Activated CD4-positive, alpha-beta T cell treated with anti-CD3 and anti-CD28 coated beads for 4 hours (primary cell): ENCODE measurements at places on chromosomes 11 and 22.

DNA sequence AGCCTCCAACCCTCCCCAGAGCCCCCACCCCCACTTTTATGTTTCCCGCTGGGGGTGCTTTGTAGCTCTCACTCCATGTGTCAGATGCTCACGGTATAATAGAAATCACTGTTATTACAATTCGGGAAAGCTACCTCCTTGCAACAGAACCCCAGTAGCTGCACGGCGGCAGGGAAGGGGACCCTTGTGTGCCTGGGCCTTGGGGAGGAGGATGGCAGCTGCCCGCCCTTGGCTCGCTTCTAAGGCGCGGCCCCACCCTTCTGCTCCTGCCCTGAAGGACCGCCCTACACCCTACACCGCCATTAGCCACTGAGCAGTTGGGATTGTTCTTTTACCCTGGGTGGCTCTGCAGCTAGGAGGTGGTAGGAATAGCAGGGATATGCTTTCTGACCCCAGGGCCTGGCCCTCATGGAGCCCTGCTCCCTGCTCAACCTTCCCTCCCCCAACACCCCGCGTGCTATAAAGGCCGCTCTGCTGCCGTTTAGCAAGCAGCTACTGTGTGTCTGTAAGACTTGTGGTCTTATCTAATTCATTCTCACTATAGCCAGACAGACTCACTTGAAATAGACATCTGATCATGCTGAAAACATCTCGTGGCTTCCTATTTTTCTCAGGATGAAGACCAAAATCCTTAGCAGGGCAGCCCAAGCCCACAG is 219.7 kb downstream of the CEP164 start:
- no peak for DNase-seq

DNA sequence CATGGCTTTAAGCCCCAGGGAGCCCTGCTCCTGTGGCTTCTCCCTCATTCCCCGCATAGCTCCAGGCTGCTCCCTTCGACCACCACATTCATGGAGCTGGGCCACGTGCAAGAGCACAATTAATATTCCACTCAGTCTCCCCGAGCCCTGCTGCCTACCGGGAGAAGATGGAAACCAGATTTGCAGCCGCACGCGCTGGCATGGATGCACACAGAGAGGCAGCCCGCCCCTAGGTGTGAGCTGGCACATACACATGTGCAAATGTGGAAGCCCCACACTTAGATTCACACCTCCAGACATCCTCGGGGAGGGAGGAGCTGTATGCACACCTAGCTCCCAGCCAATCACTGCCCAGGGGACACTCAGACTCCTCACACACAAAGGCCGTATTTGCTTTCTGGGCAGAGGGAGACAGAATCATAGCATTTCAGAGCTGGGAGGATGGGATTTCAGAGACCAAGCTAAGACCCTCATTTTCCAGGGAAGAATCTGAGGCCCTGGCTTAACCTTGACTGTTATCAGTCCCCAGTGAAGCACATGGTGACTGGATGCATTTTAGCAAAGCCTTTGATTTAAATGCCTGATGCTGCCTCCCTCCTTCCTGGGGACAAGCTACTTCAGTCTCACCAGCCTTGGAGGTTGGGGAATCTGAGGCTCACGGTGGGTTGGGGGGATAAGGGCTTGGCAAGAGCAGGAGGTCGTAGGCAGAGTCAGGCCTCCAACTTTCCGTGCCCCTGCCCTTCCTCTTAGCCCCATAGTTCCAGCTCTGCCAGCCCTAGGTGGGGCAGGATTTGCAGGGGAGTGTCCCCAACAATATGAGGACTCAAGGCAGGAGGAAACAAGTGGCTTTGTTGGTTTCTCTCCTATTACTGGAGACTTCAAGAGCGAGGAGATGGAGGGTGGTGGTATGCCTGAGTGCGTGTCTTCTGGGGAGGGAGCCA is 5.3 kb upstream of the CREB3L1 start:
- DNase-seq, result no peak

DNA sequence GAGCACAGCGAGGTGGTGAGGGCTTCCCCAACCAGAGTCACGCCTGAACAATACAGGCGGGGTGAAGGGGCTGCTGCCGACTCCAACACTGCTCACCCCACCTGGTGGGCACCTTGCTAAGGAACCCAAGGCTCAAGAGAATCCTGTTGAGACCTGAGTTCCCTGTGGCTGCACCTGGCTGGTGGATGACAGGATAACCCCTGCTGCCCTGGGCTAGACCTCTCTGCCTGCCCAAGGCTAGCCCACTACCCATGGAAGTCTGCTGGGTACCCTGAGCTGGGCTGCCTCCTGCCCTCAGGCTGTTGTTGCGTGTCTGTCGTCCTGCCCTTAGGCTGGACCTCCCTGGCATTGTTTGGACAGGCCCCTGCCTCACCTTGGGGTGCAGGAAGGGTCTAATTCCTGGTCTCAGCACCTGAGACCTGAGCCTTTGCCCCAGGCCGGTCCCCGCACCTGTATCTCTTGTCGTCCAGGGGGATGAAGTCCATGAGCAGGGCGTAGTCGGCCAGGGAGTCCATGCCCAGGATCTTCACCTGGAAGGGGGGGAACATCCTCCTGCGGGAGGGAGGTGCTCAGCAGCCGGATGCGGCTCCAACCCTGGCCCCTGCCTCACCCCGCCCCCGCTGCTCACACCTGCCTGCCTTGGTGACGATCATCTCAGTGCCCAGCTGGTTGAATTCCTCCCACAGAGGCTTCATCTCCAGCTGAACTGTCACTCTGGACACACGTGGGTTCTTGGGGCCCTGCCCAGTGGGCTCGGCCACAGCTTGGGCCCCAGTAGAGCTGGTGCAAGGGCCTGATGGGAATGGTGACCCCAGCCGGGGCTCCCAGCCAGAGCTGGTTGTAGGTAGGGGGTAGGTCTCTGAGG is 4.9 kb upstream of the NUDT8 start:
- no peak for DNase-seq

GRCh38 chr11:69073469-69073868 is 24.7 kb downstream of the TPCN2 start:
- no peak for DNase-seq

DNA sequence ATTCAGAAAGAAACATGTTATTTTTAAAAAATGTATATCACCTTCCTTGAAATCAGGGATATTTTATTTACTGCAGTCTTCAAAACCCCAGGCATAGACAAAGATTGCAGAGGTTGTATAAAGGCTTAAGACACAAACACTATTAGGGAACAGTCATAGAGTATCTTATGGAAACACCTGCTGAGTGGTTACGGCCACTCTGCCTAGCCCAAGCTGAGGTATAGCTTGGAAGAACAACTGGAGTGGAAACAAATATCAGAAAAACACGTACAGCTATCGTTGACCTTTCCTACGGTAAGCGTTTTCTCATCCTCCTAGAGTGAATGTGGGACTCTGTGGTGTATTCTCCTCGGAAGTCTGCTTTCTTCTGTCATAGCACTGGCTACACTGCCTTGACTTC is 30.4 kb upstream of the LYVE1 start:
- no peak for DNase-seq

GRCh38 chr11:117790279-117790678 is 6.7 kb downstream of the DSCAML1 start:
- no peak for DNase-seq

- no peak for DNase-seq
Observed at GRCh38 chr22:40434106-40434505, 63.7 kb downstream of the SGSM3 start.

GRCh38 chr11:69499186-69499917 is 17.9 kb downstream of the LINC01488 start:
- no peak for DNase-seq

- DNase-seq, result no peak
Observed at GRCh38 chr11:124892146-124892545, 5.5 kb downstream of the ROBO4 start.
